Osteocyte (in vitro differentiated cells): ENCODE measurements at places on chromosomes 1 and 21. TPM values are rescaled to one million over a fixed set of nuclear protein-coding genes. Genes with fewer than 3 reads are reported as not detected.

The PADI2 gene
- 111 TPM in 2 replicates for total RNA-seq

- no peak for DNase-seq
Measured at GRCh38 chr1:218983433-218983832, 190.2 kb upstream of the LYPLAL1 start.

GRCh38 chr1:110888049-110888448, 15.1 kb downstream of the CD53 start:
- no peak for DNase-seq

DNA sequence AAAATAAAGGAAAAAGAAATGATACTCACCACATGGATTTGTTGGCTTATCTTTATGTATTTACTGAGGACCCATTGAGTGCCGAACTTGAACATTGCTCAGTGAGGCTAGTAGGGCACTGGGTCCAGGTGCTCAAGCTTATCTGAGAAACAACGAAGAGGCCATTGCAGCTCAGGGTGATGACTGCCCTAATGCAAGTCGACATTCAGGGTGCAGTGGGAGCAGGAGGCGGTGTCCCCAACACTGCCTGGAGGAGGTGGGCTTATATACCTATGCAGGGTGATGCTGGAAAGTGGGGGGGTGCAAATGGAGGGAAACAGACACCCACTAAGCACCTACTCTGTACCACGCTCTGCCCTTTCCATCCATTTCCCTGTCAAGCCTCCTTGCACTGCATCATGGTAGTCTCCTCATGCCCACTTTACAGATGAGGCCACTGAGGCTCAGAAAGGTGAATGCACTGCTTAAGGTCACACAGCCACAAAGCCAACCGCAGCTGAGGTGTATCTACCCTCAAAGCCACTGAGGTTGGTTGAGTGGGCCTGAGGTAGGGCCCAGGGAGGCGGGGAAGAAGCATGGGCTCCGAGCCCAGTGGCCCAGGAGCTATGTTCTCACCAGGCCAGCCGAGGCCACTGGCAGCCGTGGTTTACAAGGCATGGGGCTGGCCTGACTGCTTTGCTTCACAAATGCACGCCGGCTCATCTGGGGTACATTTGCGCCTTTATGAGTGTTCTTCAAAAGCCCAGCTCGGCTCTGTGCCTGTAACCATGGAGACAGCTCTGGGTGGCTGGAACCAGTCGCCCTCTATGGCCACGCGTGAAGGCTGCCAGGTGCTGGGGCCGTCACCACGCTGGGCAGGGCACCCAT, 103.8 kb downstream of the EPHB2 start:
- no peak for DNase-seq

GRCh38 chr1:191101960-191102359, 624.3 kb upstream of the BRINP3 start:
- no peak for DNase-seq

DNA sequence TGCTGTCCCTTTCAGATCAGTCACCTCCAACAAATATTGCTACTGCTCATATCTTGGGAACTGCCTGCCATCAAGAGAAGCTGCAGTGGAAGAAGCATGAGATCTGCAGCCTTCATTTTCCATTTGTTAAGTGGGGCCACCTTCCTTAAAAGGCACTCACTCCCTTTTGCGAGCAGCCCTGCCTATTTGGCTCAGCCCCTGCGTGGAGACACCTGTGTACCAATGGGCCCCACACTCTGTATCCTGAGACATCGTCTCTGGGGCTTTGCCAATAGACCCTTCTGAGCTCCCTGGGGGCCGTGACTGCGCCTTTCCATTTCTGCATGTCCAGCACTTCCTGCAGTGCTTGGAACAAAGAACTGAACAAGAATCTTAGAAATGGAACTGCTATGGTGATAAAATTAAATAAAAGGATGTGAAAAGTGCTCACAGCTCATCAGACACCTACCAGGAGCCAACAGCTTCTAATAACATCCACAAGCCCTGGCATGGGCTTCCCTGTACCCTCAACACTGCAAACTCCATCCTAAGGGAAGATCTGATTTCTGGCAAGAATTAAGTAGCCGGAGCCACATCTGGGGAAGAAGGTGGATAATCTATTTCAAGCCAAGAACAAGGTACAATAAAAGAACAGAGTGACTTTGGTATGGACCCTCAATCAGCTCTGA, 36.7 kb downstream of the PARP1 start:
- no peak for DNase-seq

The TBX19 gene
- total RNA-seq: 2.5 and 3.5 TPM in 2 replicates

DNA sequence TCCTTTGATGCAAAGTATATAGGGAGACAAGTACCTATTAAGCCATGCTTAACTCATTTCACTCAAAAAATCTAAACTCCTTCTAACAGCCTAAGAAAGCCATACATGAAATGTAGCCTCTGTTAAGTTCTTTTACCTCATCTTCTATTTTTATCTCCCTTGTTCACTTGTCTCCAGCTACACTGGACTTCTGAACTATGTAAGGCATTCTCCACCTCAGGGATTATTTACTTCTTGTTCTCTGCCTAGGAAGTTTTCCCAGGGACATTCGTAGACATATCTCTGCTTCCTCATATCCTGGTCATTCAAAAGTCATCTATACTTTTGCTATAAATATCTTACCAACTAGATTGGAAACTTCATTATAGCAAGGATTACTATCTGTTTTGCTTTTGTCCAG, 96.9 kb downstream of the COP1 start:
- DNase-seq: no peak

GRCh38 chr21:35504277-35504676, 455.2 kb upstream of the RUNX1 start:
- DNase-seq: no peak

- DNase-seq: no peak
Measured at GRCh38 chr1:200535605-200536004, 84.9 kb downstream of the KIF14 start.

GRCh38 chr1:114397601-114398000, 113.4 kb downstream of the TRIM33 start:
- no peak for DNase-seq

The TINAGL1 gene
- total RNA-seq: 9.2 and 10.0 TPM in 2 replicates

DNA sequence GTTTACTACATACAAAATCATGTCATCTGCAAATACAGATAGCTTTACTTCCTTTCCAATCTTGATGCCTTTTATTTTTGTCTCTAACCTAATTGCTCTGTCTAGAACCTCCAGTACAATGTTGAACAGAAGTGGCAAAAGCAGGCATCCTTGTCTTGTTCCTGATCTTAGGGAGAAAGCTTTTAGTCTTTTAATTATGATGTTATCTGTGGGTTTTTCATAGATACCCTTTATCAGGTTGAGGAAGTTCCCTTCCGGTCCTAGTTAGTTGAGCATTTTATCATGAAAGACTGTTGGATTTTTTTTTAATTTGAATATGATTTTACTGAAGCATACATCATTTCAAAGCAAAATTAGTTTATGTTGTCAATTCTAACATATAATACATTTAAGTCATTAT, 45.7 kb upstream of the DISC1 start:
- no peak for DNase-seq

The TCP10L gene
- 0.21 and 1.3 TPM in 2 replicates for total RNA-seq

The VANGL1 gene
- total RNA-seq: 16.2 and 16.7 TPM in 2 replicates

DNA sequence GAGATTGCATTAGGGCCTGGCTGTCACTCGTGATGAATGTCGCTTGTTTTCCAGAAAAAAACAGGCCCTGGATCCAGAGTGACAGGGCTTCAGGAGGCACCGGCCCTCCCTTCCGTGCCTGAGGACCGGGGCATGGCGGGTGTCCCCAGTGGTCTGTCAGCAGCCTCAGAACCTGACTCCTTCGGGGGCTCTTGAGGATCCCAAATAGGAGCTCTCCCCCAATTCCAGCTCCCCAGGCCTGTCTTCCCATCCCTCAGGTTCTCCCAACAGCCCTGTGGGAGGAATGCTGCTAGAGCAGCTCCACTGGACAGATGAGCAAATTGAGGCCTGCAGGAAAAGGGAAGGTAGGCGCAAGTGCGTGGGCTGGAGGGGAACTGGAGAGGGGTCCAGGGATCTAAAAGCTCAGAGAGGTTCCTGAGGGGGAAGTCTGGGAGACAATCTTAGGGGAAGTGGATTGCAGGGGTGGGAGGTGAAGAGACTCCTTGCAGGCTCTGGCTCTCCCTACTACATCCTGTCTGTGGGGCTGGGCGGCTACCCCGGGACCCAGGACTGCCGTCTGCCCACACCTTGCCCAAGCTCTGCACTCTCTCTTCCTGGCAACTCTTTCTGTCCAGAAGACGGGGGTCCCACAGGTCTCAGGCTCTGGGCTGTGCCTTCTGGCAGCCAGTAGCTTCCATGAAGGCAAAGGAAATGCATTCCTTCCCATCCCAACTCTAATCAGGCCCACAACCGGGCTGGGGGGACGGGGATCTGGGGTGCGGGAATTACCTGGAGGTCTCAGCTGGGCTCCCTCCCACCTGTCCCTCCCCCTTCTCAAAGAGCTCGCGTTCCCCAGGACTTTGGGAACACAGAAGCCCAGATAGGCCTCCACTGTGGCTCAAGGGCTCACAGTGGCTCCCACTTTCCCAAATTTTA, 105.7 kb upstream of the CASZ1 start:
- no peak for DNase-seq
